ENCODE measurements at places on chromosomes 3 and 15.

GRCh38 chr3:110301781-110302180 is 769.8 kb upstream of the NECTIN3 start:
- no peak for DNase-seq

GRCh38 chr15:38046257-38047051 is 112.0 kb downstream of the TMCO5A start:
- no peak for DNase-seq

- no peak for DNase-seq
These were observed 37.1 kb downstream of the PHC3 start for GRCh38 chr3:170144437-170144843.

- DNase-seq = no peak
These were observed 686.3 kb downstream of the NTRK3 start for GRCh38 chr15:87570206-87570605.

GRCh38 chr3:97950360-97950759 is 21.9 kb downstream of the RIOX2 start:
- no peak for DNase-seq

DNA sequence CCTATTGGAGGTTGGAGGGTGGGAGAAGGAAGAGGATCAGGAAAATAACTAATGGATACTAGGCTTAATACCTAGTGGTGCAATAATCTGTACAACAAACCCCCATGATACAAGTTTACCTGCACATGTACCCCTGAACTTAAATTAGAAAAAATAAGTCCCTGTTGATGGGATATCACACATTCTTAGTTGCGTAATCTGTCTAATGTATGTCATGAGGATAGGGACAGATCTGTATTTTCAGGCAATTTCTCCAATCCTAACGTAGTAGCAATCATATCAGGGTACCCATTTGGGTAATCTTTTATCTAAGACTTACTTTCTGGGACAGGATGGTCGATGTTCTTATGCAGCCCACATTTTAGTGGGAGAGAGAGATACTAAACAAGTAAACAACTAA is 239.1 kb upstream of the AZI2 start:
- DNase-seq = no peak

DNA sequence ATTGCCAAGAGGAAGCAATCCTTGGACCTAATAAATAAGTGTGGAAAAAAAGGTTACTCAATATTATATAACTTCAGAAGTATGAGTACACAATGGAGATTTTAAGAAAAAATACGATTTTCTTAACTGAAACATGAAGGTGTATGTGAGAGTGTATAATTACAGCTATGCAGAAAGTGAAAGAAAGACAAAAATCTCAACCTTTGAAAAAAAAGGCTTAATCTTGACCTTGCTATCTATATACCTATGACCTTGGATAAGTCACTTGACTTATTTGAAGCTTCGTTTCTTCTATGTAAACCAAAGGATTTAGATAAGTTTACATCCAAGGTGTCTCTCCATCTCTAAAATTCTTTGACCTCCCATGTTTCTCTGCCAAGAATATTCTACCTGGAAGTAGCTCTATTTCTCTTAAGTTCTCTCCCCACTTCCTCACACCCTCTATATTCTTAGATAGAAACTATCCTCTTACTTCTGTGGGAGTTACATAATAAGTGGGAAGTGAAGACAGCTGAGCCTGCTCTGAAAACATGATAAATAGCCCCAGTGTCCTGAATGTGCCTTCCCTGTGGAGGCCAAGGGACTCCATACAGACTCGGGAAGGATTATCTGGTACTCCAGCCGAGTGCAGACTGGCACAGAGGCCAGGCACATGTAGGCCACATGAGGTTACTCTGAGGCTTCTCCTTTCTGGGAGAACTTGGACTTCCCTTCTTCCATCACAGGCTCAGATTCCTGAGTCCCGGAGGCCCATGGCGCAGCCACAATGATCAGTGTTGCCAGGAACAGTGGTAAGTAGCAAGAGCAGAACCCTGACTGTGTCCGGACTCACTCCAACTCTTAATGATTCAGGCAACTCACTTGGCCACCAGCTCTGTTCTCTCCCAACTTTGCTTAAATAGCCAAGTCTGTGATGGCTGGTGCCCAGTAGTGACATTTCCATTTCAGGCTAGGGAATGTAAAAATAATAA is 166.8 kb upstream of the COL8A1 start:
- no peak for DNase-seq

GRCh38 chr3:178492491-178492890 is 43.7 kb upstream of the KCNMB2 start:
- DNase-seq = no peak

GRCh38 chr3:45881078-45882022 is 5.0 kb upstream of the CCR9 start:
- DNase-seq = no peak

DNA sequence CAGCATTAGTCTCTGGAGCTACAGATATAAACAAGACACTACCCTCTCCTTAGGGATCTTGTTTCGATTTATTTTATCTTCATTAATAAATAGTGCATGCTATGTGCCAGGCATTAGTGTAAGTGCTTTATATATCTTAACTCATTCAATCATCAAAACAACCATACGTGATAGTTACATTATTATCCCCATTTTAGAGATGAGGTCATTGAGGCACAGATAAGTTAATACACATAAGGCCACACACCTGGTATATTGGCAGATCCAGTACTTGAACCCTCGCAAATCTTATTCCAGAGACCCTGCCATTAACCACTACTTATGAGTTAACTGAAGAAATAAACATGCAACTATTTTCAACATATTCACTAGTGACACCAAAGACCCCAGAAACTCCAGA is 25.7 kb upstream of the NR2F2 start:
- DNase-seq = no peak

DNA sequence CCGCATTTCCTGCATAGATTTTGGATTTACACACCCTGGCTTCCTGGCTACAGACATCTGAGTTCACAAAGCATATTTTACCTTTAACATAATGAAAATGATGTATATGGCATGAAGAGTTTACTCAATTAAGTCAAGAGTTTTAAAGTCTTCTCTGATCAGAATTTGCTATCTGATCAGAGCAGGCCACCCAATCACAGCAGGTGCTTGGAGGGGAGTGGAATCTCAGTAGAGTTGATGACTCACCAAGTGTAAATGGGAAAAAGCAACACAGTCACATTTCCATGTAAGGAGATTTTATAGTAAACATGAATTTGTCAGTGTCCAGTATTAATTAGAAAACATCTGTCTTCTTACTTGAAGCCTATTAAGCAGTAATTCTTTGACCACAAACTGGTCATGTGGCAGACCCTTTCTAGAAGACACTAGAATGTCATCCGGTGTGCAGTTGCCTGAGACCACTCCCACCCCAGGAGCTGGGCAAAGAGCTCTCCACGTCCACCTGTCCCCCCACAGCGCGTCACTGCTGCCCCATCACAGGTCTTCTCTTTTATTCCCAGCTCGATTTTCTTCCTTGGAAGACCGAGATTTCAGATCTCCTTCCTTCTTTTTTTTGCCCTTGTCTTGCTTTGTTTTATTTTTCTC is 10.8 kb downstream of the MESD start:
- no peak for DNase-seq

GRCh38 chr15:70795311-70795665 is 31.9 kb upstream of the UACA start:
- no peak for DNase-seq
